ENCODE measurements at places on chromosomes 5 and 9. TPM values are rescaled to one million over a fixed set of nuclear protein-coding genes. Genes with fewer than 3 reads are reported as not detected.

DNA sequence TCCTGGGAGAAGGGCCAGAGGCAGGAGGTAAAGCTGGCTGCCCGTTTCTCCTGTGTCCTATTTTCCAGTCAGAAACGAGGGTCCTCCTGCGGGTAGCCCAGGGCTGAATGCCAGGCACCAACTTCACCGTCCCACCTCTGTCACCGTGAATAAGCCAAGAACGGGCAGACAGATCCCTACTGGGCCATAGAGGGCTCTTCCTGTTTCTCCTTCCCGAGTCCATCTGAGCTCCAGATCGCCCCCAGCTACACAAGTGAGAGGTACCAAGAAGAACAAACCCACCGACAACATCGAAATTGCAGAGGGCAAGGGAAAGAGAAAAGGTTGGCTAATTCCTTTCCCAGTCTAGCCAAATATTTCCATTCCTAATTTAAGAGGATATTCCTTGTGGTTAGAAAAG is 93.7 kb downstream of the SPOCK1 start:
- no peak for DNase-seq

DNA sequence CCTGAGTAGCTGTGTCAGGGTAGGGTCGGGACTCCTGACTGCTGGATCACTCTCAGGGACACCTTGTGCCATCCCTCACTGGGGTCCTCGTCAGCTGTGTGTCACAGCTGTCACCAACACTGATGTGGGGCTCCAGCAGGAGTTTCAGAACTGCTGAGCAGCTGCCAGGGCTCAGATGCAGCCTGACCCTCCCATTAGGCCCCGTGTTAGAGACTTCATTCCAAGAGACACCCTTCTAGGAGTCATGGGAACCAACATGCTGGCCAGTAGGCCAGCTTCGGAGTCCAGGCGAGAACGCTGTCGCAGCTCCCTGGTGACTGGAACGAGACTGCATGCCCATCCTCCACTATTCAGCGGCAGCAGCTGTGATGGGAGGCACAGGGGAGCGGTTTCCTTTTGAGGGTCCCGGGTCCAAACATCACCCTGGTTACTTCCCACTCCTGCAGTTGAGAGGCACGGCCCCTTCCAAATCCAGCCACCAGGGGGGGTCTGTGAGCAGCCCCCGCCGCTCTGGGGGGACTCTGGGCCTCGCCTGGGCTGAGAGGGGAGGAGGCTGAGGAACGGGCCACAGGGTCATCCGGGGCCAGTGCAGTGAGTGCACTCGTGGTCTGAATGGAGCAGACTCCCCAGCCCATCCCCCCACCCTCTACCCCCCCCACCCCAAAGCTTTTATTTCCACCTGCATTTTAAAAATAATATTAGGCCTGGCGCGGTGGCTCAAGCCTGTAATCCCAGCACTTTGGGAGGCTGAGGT is 12.6 kb upstream of the TCF7 start:
- no peak for DNase-seq

The CBY3 gene
- not detected for total RNA-seq

DNA sequence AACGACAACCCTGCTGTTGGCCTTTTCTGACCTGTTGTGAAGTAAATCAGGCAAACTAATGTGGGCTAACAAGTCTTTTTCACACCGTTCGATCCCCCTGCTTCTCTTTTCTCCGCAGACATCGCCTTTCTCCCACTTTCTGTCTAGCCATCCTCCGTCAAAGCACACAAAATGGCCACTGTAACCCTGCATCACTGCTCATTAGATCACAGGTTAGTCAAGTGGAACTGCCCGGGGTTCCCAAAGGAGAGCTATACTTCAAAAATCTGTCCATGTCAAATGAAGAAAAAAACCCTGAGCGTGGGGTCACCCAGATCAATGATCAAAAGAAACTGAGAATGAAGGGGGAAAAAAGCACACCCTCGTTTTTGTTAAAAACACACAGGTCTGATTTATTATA is 212.1 kb downstream of the ARL15 start:
- no peak for DNase-seq
